ENCODE measurements at places on chromosomes 7 and 10. TPM values are rescaled to one million over a fixed set of nuclear protein-coding genes. Genes with fewer than 3 reads are reported as not detected.
A peak's percentile ranks its signal among the peaks of the same experiment; 100 is the strongest.

GRCh38 chr10:48794074-48794473, 109.4 kb downstream of the WDFY4 start:
- peak; percentile 76 for DNase-seq

GRCh38 chr7:135204341-135204749, 7.0 kb downstream of the WDR91 start:
- DNase-seq = no peak

DNA sequence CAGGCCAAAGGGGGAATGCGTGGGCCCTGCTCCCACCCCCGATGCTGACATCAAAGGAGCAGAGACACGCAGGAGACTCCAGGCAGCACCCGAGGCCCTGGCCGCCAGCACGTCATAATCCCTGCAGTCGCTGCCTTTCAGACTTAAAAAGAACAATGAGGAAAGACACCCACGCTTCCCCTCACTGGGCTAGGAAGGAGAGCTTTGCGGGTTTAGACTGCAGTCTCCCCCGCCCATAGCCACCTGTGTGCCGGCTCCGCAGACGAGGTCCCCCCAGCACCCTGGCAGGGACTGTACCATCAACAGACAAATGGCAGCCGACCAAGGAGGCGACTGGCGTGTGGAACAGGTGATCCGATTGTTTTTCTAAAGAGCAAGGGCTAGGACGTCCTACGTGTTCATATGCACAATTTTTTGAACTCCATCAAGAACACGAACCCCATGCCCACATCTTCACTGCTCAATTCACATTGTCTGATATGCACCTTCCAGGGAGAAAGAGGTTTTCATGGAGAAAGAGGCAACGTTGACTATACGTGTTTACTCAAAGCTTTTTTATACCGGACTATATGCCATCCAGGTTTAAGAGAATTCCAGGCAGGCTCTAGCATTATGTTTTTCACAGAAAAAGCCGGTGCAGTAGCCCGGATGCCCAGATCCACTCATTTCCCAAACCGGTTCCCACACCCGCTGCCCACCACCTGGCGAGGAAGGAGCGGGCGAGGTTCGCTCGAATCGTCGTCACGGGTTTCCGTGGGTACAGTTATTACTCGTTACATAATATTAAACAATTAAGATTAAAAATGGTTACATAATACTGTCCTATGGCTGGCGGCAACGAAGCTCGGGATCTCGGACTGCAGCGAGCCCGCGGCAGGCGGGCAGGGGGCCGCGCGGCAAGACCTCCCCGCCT, 1.1 kb downstream of the GRB10 start:
- no peak for DNase-seq

Gene TFPI2
- total RNA-seq = 21.8 TPM

Gene FAM237B
- total RNA-seq = not detected

GRCh38 chr10:23343591-23344240, 881 bp downstream of the C10orf67 start:
- DNase-seq = no peak

Gene PAX2
- total RNA-seq = not detected

DNA sequence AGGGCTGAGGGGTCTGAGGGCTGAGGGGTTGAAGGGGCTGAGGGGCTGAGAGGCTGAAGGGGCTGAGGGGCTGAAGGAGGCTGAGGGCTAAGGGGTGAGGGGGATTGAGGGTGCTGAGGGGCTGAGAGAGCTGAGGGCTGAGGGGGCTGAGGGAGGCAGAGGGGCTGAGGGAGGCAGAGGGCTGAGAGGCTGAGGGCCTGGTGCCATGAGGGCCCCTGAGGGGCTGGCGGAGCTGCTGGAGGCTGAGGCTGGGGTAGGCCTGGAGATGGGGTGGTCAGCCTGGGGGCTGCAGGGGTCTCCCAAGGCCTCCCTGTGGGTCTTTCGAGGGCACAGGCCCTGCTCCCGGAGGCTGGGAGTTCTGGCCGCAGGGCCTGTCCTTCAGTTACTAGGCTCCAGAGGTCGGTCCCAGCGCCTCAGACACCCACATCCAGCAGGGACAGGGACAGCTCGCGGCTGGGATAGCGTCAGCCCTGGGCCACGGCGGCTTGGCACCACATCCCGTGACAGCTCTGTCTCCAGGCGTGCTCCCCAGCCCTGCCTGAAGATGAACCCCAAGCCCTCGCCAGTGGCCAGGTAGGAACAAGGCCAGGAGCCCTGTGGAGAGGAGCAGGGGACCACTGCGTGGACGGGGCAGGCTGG, 16.9 kb downstream of the MYO1G start:
- no peak for DNase-seq

Gene NEUROD6
- total RNA-seq = not detected

Gene PTPRN2
- total RNA-seq = not detected

- no peak for DNase-seq
Measured at GRCh38 chr10:102988404-102989314, 70.6 kb downstream of the CNNM2 start.

DNA sequence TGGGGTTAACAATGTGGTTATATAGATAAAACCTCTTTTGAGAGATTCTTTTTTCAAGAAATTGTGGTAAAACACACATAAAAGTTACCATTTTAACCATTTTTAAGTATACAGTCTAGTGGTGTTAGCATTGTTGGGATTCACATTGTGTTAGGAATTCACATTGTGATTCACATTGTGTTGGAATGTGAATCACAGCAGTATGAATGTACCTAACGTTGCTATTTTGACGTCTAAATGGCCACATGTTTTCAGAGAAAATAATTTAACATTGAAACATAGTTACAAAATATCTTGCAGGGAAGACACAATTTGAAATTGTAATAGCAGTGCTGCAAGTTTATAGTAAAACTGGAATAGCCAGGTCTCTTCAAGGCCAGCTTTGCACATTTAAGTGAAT, 129.0 kb downstream of the BICC1 start:
- peak; percentile 77 for DNase-seq
